ENCODE measurements at places on chromosomes 4 and X. TPM values are rescaled to one million over a fixed set of nuclear protein-coding genes. Genes with fewer than 3 reads are reported as not detected.

Gene SSX1
- not detected for total RNA-seq

Gene PPARGC1A
- not detected for total RNA-seq

Gene NUP62CL
- total RNA-seq: not detected

Gene MAGEA2
- not detected for total RNA-seq

DNA sequence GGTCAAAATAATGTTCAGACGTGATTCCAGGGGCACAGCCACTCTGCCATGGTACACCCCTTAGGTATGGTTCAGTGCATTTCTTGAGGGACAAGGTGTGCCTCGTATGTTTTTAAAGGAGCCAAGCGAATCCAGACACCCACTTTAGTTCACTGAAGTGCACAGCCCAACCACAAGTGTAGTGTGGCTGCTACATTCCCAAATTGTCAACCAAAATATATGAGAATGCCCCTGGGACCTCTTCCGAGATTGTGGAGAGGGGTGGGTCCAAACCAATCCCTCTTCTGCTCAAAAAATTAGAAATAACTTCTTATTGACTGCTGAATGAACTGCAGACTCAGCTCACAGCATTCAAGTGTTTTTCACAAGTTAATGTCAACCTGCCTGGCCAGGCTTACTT, 7.4 kb upstream of the BRS3 start:
- DNase-seq: no peak

GRCh38 chr4:101039367-101039766, 308.0 kb downstream of the PPP3CA start:
- DNase-seq: no peak

- DNase-seq: no peak
Measured at GRCh38 chr4:813900-814299, 12.0 kb downstream of the CPLX1 start.

GRCh38 chr4:2263926-2264321, 2.0 kb upstream of the MXD4 start:
- no peak for DNase-seq

GRCh38 chr4:182881914-182882313, 35.3 kb downstream of the DCTD start:
- no peak for DNase-seq
